ENCODE measurements at places on chromosomes 7 and 10.

DNA sequence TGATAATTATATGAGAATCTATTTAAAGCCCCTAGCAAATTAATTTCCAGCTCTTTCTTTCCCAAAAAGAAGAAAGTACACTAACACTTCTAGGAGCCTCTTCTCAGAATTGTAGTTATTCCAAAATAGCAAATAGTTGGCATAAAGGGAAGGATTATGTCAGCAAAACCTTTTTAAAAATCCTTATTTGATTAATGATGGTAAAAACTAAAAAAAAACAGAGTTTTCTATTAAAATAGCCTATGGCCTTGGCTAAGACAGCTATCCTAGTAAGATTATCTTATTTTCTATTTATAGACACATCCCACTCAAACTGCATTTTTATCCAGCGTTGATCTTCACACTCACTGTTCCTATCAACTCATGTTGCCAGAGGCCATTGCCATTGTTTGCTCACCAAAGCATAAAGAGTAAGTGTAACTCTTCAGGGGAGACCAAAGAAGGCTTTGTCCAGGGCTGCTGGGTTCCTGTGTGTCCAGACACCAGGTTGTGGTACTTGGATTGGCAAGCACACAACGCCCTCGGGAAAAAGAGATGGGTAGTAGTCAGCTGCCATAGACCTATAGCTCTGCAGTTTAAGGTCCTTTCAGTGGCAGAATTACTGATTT lies 31.5 kb downstream of the ACTA2 start:
- no peak for DNase-seq

- DNase-seq = no peak
Measured at GRCh38 chr7:123692471-123692877, 36.8 kb downstream of the LMOD2 start.

DNA sequence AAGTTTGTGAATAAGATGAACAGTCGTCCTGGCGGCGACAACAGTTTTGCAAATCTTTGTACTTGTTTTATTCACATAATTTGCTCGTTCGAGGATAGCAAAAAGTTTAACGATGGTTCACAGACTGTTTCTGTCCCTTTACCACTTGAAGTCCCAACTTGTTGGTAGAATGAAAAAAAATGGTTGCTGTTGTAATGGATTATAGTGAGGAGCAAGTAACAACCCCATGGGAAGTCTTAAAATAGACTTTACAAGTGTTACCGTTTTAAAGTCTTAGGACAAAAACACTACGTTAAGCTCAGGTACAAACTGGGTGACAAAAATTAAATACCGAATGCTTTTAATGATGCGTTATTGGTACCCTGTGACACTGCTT lies 589 bp downstream of the LSM8 start:
- no peak for DNase-seq

DNA sequence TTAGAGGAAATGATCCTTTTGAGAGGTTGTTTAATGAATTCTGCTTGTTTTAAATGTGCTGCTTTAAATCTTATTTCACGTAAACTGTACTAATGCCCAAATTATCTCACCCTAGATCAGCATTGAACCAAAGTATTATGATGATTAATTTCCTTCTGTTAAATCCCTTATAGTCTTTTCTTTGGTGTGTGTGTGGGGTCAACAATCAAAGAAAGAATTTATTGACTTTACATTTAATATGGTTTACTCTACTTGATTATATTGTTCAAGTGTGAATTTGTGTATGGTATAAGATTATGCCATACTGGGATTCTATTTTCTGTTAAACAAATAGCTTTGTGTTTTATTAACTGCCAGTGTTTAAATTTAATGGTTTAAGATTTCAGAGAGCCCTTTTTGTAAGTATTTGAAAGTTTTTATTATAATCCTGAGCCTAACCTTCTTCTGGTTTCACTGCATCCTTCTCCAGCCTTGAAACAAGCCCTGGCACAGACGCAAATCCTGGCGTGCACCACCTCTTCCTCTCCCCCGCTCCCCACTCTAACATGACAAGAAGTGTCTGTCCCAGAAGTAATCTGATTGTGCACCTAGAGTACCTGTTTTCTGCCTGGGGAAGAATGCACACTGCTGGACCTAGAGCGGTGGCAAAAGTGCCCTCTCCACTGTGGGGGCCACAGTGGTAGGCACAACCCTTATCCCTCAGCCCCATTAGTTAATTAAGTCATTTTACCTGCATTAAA lies 70.6 kb downstream of the KAT6B start:
- no peak for DNase-seq

DNA sequence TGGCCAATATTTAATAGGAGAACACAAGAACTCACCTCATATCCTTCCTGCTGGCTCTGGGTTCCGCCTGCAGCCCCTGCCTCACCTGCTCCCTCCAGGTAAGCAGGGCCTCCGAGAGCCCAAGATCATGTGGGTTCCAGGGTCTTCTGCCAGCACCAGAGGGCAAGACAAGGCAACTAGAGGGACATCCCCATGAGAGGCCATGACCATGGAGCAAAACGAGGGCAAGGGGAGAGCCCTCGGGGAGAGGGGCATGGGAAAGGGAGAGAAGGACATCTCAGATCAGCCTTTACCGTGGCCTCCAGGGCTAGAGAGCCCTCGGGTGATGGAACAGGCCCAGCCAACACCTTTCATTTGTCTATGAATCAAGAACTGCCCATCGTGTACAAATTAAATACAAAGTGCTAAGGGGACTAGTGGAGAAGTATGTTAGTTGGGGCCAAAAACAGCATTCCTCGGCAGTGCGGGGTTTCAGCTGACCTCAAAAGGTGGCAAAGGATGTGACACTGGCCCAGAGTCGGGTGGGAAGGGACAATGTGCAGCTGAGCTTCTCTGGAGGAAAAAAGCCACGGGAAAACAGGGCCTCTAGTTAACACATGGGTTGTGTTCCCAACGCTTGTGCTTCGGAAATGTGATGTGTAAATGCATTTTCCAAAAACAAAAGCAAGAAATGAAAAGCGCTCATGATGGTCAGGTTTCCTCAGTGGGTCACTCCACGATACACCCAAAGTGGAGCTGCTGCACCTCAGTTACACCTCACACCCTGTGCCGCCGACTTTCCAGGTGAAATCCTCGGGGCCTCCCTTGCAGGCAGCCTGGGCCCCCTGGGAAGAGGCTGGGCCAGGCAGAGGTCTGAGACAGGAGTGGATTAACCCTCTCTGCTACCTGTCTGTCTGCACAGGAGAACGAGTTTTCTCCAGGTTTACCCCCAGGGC lies 2.0 kb downstream of the AOC1 start:
- DNase-seq = no peak

DNA sequence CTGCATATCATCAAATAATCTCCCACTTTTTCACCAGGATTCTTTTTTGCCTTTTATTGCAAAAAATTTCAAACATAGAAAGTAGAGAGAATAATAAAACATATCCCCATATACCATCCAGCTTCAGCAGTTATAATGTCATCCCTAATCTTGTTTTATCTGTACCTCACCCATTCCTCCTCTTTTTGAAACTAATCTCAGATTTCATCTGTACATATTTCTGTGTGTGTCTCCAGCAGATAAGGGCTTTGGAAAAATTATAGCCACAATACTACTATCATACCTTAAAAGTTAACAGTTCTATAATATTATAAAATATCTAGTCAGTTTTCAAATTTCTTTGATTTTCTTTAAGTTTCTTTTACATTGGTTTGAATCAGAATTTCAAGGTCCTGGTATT lies 7.6 kb upstream of the ENTPD1 start:
- no peak for DNase-seq

- no peak for DNase-seq
Measured at GRCh38 chr10:88234297-88234696, 348.8 kb downstream of the RNLS start.

DNA sequence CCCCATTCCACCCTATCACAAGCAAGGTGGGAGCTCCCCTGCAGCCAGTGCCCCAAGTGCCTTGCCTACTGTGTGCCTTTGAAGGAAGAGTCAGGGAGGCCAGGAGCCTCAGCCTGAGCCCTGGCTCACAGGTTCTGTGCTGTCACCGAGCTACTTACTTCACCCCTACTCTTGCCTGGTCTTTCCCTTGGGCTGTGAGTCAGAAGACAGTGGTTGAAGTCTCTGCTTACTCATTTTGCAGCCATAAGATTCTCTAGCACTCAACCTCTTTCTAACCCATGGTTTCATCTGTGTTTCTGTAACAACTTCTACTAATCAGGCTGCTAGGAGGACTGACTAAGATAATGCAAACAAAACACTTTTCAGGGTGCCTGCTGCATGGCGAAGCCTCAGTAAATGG lies 114.5 kb downstream of the PLCE1 start:
- peak; percentile 18 for DNase-seq

DNA sequence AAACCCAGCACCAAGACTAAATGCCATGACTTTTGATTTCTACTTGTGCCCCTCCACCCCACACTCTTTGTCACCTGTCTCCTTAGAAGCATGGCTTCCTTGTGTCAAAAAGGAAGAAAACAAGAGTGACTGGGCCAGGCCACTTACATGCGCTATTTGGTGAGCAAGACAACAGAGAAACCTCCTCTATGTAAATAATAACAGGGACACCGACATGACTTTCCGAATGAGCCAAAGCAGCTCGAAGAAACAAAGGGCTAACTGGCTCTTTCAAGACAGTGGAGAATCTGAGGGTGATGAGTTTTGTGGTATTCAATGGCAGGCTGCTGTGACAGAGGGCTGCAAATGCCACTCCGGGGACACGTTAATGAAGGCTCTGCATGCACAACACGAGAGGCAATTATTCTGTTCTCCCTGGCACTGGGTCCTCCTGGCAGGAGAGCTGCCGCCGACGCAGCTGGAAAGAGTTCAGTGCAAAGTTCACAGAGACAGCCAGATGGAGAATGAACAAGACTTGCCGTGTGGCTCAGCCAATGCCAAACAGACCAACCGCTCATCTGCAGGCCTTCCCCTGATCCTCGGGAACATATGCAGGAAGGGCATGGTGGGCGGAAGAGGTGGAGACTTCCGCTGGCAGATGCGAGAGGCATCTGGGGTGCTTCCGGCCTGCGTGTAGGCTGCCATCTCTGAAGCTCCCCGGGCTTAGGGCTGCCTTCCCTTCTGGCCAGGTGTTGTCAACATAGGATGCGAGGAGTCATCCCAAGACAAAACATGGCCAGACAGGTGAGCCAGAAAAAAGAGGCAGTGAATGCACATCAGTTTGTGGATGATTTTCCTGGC lies 59.1 kb upstream of the SMNDC1 start:
- peak; percentile 48 for DNase-seq

GRCh38 chr7:94344826-94345225 lies 49.9 kb upstream of the COL1A2 start:
- no peak for DNase-seq

DNA sequence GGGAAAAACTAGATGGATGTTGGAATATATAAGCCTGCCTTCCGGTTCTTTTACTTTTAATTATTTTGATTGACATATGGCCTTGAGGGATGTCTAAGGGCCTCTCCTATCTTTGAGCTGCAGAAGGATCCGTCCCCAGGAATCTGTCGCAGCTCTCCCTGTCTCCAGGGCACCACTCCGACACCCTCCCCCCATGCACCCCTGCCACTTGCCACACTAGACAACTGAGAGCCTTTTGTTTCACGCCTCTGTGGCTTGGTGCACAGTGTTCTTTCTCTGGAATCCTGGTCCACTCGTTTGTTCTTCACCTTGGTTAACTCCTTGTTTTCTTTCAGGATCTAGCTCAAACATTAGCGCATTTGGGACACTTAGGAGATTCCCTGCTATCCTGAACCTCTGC lies 124.1 kb upstream of the EFCAB10 start:
- no peak for DNase-seq

DNA sequence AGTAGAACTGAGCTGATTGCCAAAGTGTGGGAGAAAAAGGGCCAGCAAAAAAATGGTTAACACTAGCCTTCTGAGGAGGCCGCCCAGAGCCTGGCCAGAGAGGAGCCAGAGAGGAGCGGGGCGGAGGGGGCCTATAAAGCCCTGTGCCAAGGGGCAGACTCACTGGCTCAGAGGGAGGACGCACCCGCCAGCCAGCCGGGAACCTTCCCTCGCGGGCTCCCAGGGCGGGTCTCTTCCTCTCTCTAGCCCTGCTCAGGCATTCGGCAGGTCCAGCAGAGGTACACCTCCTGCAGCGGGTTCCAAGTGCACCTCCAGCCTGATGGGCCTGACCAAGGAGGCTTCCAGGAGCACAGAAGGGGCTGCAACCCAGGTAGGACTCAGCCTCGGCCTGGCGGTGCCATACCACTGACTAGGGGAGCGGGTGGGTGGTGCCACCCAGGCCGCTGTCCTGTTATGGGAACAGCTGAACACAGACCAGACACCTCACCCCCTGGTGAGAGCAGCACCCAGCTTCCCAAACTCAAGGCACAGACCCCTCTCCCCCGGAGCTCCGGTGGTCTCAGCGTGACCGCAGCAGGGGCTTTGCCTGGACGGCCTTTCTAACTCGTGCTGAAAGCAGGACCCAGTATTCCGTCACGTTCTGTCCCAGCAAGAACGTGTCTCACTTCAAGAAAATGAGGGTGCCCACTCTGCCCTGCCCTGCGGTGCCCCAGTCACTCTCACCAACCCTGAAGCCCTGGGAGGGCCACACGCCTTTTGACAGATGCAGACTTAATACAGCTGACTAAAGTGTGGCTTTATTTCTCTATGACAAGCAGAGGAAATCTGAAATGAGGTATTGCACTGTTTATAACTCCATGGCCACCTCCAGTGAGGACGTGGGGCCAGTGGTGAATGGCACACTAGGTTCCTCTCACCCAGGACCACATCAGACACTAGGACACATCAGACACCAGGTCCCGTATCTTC lies at the start of gene GPER1:
Gene GPER1 (plus strand): TSS at position 162 of the 969 bp plus-strand sequence. CDS start 3,616 bp downstream, outside the sequence.
- DNase-seq = no peak

DNA sequence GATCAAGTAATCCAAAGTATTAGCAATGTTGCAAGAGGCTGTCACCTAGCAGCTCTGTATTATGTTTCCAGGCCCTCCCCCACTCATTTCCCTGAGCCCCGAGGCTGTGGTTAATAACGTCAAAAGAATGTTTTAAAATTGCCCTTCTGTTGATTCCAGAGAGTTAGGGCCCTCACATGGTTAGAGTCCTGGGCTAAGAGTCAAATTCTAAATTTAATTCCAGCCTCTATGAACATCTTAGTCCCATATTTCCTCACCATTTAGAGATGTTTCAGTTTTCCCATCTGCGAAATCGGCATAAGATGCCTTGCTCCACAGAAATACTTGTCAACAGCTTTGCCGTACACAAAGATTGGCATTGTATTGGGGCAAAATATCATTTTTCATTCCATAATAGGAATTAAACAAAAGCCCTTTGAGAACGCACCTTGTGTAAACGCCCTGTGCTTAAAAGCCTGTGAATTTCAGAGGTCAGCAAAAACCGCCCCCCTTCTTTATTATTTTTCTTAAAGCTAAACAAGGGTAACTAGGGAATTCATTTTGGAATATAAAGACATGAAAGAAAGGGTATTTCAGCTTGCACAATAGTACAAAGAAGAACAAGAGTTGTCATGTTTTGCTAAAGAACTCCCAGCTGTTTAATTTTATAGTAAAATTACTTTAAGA lies 135.8 kb downstream of the ARID5B start:
- no peak for DNase-seq
